Right cardiac atrium (tissue), 5 donors: ENCODE measurements at places on chromosomes 6 and 20. TPM values are rescaled to one million over a fixed set of nuclear protein-coding genes. Genes with fewer than 3 reads are reported as not detected.

The ENPP5 gene
- polyA plus RNA-seq: 9.8 TPM

The PGC gene
- 1.00 TPM for polyA plus RNA-seq

The FILIP1 gene
- 39.1 TPM for polyA plus RNA-seq

The C20orf144 gene
- polyA plus RNA-seq: 0.05 TPM

The PSMB8 gene
- polyA plus RNA-seq: 23.0 TPM

The DUSP22 gene
- 51.0 TPM for polyA plus RNA-seq

The MAFB gene
- polyA plus RNA-seq: 6.9 TPM
